ENCODE measurements at places on chromosomes 4 and X.

GRCh38 chrX:12789976-12790375 lies 1.2 kb upstream of the PRPS2 start:
- no peak for DNase-seq

DNA sequence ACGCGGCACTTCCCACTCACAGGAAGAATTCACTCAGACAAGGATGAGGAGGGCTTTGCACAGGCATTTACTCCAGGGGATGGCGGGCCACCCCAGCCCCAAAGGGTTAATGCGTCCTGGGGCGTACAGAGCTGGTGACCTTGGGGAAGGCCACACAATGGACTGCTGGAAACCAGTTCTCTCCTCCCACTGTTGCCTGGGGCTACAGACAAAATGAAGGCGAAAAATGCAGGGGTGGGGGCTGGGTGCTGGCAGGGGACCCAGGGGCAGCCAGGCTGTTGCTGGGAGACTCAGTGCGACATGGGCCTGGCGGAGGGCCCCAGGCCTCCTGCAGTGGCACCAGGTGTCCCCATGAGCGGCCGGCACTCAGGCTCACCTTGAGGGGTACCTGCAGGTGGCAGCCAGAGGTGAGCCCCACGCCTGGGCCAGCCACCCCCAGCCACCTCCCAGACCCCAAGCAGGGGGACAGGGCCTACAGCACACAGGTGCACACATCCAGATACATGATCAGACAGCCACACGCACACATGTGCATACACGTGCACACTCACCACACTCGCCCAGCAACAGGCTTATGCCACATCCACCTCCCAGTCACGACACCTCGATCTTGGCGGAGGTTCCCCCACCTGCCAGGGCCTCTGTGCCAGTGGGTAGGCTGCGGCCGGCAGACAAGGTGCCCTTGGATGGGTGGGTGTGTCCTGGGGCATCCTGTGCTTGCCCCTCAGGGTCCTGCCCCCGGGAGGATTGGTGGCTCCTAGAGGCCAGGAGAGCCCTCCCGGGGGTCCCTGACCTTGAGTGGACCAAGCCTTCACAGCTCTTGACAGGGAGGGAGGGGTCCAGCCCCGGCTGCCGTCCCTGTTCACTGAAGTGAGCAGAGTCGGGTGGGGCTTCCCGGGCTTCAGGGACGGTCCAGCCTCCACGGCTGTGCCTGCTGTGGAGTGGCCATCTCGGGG lies 13.1 kb downstream of the NAT8L start:
- no peak for DNase-seq

GRCh38 chr4:44462259-44462658 lies 13.7 kb upstream of the KCTD8 start:
- DNase-seq: no peak

DNA sequence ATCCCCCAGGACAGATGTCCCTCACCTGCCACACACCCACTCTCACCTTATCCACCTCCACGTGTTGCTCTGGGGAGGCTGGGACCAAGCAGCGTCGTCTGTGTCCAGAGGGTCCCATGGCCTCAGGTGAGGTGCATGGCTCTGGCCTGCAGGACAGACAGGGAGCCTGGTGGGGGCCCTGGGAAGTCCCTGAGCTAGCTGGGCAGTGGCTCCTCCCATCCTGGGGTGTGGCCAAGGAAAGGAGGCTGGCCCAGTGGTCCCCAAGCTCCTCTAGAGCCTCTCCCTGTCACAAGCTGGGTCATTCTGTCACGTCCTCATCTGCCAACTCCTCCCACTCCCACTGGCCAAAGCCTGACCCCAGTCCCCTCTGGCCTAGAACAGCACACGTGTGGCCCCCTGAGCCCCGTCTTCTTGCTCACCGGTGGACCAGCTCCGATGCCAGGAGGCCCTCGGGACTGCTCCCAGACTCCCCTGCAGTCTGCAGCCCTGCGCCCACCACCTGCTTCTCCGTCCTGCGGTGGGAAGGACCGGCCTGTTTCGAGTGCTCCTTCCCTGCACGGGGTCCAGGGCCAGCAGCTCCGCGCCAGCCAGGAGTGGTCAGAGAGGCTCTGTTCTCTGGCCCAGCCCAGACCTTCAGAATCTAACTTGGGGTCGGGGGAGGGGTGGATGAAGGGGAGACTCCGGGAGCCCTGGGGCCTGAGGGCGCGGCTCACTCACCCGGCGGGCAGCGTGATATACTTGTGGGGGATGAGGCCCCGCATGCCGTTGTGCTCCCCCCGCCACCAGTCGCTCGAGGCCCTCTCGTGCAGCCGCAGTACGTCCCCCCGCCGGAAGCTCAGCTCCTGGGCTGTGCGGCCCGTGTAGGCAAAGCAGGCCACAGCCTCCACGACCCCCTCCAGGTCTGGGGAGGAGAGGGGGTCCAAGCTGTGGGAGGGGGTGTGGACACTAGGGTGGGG lies 4.8 kb downstream of the AVPR2 start:
- no peak for DNase-seq

GRCh38 chr4:154574311-154574710 lies 11.5 kb downstream of the FGB start:
- no peak for DNase-seq

- DNase-seq: no peak
Observed at GRCh38 chrX:1025413-1025812, 187.0 kb downstream of the CRLF2 start.

GRCh38 chr4:86302251-86302650 lies 57.6 kb downstream of the MAPK10 start:
- DNase-seq: no peak

- no peak for DNase-seq
Observed at GRCh38 chrX:115689931-115690330, 129.0 kb downstream of the PLS3 start.

GRCh38 chr4:38562751-38563198 lies 101.2 kb upstream of the KLF3 start:
- DNase-seq: no peak

DNA sequence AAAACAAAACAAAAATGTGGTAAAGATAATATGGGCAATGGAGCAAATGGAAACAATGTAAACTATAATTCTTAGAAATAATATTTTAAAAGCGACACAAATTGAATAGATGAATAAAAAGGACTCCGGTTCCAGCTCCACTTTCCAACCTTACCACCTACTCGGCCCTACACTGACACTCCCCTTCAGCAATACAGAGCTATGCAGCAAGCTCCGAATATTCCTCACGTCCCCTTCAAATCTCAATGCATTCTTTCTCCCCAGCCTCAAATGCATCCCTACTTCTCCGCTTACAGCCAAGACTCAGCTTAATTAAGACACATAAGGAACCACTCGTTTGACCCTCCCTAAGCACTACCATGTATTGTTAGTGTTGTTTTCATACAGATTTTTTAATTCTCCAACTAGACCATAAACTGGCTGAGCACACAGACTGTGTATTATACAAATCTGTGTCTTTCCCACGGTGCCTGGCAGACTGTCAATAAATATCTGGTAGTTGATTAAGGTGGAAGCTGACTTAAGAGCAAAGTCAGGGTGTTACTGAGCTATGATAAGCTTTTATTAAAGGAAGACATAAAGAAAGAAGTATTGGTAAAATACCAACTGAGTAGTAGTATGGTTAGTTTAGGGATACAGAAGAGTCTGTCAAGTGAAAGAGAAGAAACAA lies 219.1 kb downstream of the NR3C2 start:
- no peak for DNase-seq

- no peak for DNase-seq
Observed at GRCh38 chr4:165635381-165635780, 237.7 kb upstream of the TLL1 start.

DNA sequence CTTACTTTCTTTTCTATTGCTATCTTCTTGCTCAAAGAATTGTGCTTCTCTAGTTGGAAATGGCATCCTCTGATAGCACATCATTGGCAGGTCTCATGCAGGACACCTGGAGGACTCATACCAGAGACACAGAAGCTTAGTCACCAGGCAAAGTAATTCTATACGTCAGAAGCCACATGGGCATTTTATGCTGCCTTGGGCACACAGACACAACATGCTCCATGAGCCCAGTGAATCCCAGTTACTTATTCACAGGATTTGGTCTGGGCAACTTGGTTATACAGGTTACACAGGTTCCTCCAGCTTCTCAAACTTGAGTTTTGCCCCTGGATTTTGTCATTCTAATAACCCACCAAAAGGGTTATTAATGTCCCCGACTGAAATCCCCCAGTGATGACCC lies 7.1 kb downstream of the RASSF6 start:
- no peak for DNase-seq

GRCh38 chr4:1766106-1767060 lies 26.7 kb upstream of the FGFR3 start:
- no peak for DNase-seq

DNA sequence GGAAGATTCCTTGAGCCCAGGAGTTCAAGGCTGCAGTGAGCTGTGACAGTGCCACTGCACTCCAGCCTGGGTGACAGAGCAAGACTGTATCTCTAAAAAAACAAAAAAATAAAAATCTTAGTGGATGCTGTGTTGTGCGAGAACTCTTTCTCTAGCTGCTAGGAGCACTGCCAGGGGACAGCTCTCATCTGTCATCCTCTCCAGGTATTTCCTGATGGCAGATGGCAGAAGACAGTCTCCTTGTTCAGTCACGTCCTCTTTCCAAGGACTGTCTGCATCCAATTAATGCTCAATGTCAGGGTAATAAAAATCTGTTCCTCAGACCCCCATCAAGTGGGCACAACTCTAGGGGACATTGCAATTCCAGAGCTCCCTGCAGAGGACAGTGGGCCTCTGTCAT lies 29.2 kb downstream of the PPM1K start:
- DNase-seq: no peak

DNA sequence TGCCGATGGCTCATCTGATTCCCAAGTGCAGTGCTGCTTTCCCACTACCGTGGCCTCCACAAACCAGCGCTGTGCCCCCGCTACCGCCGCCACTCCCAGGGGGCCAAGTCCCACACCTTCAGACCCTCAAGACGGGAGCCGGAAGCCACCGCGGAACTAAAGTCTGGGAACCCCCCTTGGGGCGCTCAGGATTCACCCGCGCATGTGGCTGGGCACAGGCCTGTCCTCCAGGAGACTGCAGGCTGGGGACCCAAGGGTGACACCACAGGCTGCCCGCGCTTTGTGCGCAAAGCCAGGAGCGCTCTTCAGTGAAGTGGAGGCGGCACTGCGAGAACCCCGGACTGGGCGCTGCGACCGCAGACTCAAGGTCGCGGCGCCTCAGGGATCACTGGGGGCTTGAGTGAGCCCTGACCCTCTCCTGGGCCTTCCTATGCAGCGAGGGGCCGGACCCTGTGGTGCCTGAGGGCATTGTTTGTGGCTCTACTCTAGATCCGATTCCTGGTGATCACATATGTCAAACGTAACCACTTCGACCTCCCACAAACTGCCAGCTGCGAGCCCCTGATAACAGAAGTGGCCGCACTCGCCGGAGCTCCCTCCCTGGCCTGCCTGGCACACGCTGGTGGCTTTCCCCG lies 20.4 kb upstream of the TBC1D14 start:
- DNase-seq: no peak

DNA sequence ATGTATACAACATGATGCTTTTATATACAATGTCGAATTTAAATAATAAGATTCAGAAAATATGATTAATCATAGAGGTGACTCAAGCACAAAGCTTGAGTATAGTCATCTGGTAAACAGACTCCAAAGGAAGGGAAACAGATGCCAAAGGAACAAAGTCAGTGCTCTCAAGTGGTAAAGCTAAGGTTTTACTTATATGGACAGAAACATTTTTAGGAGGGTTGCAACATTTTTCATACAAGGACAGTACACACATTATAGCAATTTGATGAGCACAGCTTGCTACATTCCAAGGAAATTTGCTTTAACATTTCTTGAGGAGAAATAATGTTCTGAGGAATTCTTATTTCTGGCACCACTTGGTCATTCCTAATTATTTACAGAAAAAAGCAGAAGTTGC lies 333.4 kb upstream of the AADAT start:
- DNase-seq: no peak

- DNase-seq: no peak
Observed at GRCh38 chr4:2813446-2814405, 20.8 kb downstream of the SH3BP2 start.

DNA sequence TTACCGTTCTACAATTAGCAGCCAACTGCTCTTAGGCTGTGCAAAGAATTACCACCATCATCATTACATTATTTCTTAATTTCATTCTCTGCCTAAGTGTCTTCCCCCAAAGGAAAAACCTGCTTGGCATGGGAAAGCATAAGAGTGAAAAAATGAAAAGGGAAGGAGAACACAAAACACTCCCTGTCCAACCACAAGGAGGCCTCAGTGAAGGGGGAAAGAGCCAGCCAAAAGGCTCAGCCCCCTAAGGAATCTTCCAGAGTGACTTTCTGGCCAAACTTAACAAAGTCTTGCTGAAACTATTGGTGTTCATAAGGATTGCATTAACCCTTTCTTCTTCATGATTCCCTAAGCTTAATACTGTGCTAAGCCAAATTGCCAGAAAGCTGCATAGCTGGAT lies 287.4 kb downstream of the SMARCA1 start:
- no peak for DNase-seq

GRCh38 chr4:69727426-69727825 lies 33.0 kb downstream of the SULT1B1 start:
- DNase-seq: no peak

DNA sequence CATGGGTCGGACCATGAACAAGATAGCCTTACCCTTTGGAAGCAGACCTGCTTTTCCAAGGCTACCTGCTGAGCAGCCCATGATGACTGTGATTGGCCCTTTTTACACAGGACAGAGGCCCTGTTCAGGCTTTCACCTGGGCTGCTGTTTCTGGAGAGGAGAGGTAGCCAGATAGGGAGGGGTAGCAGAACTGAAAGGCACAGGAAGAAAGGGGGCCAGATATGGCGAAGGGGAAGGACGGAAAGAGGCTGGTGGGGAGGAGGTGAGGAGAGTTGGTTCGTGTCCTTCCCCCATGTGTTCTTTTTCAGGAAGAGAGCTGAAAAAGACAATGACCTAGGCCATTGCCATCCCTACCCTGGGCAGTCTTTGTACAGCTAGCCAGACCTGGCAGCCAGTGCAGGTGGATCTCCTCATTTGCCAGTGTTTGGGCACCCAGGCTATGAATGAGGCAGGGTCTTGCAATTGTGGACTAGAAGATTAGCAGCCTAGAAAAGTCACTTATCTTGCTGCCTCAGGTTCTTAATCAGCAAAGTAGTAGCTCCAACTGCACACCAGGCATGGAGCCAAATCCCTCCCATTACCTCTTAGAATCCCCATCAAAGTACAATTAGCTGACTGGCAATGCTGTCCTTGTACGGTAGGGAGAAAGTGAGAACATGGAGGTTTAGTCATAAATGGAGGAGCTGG lies 139.6 kb downstream of the AMMECR1 start:
- no peak for DNase-seq

DNA sequence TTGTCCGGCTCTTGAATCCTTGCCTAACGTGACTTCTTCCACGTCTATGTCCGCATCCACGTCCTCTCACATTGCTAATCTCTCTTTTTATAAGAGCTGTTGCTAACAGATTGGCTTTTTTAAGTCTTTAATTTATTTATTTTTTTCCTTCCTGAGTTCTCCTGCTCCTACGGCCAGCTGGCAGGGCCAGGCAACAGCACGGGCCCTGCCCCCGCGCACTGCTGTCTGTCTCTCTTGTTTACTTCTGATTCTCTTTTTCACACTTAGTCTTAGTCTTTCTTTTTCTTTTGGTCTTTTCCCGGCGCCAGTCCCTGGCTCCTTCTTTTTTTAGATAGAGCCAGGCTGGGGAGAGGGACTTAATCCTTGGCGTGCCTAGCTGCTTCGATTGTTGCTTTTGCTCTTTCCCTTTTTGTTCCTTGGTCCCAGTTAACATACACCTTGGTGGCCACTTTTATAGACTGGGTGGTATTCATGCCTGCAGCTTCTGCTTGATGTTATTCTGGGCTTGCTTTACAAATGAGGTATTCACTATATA lies 53.2 kb upstream of the RBMX start:
- no peak for DNase-seq
